NCI-H345 (cell line): ENCODE measurements at places on chromosomes 6 and 20.
A peak's percentile ranks its signal among the peaks of the same experiment; 100 is the strongest.

- no peak for DNase-seq
These were observed 494.7 kb downstream of the CD83 start for GRCh38 chr6:14612016-14612980.

DNA sequence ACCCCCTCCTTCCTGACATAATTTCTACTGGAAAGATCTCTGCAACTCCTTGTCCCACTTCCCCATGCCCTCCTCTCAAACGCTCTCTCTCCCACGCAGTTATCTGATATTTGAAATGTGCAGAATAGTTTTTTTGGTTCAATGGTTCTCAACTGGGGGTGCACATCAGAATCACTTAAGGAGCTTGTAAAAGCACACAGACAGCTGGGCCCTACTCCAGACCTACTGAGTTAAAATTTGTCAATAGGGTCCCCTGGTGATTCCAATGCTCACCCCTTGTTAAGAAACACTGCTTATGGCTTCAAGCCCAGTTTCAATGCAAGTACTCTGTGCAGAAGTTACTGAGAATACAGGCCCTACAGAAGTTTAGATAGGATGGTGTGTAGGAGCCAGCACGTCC, 45.2 kb upstream of the KCNK16 start:
- DNase-seq: peak; percentile 24

DNA sequence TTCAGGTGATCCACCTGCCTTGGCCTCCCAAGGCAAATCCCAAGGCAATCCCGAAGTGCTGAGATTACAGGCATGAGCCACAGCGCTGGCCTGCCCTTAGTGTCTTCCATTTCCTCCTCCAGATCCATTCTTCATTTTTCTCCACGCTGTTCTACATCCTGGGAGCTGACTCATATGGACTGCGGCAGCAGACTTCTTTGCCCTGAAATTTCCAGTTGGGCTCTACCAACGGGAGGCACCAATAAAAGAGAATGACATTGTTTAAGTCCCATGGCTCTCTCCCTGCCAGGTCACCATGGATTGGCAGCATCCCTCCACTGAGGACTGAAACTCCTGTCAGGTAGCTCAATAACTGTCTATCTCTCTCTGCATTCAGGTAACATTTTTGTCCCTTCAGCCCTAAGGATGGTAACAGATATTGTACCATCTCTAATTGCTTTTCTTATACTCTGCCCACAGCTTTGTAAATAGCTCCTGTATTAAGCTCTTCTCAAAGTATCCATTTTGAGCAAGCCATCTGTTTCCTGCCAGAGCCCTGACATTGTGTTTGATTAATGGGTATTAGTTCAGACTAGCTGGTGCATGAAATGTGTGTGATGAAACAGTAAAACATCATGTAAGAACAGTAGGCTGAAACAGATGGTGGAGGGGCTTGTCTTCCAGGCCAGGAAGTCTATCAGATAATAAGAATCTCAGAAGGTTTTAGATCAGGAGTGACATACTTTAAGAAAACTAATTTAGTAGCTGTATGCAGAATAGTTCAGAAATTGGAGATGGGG, 3.6 kb downstream of the TBCC start:
- peak; percentile 70 for DNase-seq

- no peak for DNase-seq
These were observed 23.9 kb upstream of the BAG2 start for GRCh38 chr6:57147955-57148858.

GRCh38 chr20:53599910-53600632, 6.4 kb upstream of the ZNF217 start:
- no peak for DNase-seq

GRCh38 chr20:40010483-40010882, 678.6 kb downstream of the MAFB start:
- no peak for DNase-seq

- no peak for DNase-seq
These were observed 29.0 kb upstream of the VSTM2L start for GRCh38 chr20:37873884-37874283.

DNA sequence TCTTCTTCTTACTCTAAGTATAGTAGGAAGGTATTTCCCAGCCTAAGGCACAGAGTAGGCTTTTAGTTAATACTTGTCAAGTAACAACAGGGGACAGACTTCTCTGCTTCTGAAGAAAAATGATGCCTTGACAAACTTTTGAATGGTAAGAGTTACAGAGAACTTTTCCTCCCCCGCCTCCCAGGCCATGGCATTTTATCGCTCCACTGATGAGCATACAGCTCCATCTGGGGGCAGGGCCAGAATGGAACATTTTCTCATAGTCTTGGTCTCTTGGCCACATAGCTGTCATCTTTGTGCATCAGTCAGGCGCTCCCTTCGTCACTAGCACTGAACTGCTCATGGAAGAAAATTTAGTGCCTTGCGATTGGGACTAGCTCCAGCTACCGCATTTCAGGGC, 1066.8 kb upstream of the CITED2 start:
- DNase-seq: peak; percentile 20

- no peak for DNase-seq
These were observed 60.5 kb upstream of the EXOC2 start for GRCh38 chr6:753486-753885.

GRCh38 chr6:121443971-121444541, 8.6 kb downstream of the GJA1 start:
- DNase-seq: no peak

DNA sequence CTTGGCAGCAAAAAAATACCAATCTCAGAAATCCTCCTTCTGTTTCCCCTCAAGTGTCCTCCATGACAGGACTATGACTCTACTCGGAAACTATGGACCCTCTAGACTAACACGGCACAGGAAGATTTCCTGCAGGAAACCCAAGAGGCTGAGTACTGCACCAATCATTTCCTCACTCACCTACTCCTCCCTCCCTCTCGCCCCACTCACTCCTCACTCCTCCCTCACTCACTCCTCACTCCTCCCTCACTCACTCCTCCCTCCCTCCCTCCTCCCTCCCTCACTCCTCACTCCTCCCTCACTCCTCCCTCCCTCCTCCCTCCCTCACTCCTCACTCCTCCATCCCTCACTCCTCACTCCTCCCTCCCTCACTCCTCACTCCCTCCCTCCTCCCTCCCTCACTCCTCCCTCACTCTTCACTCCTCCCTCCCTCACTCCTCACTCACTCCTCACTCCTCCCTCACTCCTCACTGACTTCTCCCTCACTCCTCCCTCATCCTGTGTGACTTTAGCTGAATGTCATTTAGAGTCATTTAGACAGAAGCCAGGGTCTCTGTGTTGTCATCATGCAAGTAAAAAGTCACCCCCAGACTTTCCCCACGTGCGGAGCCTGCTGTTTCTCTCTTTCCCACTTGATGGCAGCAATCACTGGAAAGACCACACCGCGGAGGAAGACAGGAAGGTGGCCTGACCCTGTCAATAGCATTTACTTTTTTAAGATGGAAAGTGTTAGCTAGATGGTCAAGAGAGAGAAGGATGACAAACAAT, 226.8 kb upstream of the PDE10A start:
- no peak for DNase-seq

- DNase-seq: no peak
These were observed 39.5 kb downstream of the PPP1R16B start for GRCh38 chr20:38844963-38845362.

DNA sequence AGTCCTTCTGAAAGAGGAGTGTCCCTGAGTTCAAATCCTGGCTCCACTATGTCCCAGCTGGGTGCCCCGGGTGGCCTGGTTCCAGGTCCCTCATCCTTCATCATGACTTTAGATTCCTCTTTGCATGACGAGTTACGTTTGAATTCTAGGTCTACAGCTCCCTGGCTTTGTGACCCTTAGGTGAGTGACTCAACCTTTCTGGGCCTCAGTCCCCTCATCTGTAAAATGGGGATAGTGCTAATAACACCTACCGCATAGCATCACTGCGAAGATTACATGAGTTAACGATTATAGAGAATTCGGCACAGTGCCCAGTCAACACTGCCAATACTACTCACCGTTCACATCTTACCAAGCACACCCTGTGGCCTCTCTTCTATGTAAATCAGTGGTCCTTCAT, 39.4 kb downstream of the RSPO4 start:
- DNase-seq: no peak

- DNase-seq: no peak
These were observed 130.9 kb downstream of the GMPR start for GRCh38 chr6:16369140-16369745.

- no peak for DNase-seq
These were observed 41.0 kb downstream of the CYP24A1 start for GRCh38 chr20:54132612-54133433.

DNA sequence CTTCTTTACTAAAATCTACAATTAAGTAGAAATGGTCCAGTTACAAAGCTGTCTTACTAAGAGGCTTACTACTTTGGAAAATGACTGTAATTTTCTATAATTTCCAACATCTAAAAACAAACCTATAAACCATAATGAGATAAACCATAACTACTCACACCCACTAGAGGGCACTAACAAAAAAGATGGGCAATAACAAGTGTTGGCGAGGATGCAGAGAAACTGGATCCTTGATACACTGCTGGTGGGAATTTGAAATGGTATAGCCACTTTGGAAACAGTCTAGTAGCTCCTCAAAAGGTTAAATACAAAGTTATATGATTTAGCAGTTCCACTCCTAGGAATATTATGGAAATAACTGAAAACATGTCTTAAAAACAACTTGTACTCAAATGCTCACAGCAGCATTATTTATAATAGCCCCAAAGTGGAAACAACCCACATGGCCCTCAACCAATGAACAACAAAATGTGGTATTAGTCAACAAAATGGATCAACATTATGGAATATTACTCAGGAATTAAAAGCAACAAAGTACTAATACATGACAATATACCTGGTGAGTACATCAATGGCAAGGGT, 50.6 kb downstream of the GJA10 start:
- no peak for DNase-seq

DNA sequence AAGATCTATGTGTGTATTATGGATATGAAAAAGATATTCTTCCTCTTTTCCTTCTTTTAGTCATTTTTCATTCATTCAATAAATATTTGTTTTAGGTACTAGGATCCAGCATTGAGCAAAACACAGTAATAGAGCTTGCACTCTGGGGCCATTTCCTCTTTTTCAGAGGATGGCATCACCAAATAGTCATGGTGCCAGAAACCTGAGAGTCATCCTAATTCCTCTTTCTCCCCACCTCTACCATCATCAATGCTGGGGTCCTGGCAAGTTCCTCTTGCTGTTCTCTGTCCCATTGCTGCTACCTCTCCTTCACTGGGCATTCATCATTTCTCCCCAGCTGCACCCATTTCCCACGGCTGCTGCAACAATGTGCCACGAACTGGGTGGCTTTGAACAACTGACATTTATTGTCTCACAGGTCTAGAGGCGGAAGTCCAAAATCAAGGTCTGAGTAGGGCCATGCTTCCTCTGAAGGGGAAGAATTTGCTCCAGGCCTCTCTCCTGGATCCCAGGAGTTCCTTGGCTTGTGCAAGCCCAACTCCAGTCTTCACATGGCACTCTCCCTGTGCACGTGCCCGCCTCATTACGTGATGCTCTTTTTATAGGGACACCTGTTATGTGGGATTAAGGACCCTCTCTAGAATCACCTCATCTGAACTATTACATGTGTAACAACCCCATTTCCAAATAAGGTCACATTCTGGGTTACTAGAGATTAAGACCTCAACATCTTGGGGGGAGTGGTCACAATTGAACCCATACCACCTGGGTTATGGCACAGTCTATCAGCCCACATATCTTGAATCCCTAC, 9.5 kb upstream of the IGF2R start:
- DNase-seq: no peak

DNA sequence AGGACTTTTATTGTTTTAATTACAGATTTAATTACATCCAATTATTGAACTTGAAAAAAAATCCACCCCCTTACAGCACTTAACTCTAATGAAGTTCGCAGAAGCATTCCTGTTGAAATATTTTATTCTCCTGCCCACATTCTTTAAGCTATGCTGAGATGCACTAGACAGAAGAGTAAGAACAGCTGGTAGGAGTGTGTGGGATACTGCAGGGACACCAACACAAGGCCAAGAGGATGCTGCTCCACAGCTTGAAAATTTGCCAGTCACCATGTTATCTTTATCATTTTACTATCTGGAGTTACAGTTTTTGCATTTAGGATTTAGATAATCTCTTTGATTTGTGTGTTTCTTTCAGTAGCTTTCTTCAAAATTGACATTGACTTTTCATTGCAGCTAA, 180.7 kb downstream of the EPHA7 start:
- DNase-seq: no peak

DNA sequence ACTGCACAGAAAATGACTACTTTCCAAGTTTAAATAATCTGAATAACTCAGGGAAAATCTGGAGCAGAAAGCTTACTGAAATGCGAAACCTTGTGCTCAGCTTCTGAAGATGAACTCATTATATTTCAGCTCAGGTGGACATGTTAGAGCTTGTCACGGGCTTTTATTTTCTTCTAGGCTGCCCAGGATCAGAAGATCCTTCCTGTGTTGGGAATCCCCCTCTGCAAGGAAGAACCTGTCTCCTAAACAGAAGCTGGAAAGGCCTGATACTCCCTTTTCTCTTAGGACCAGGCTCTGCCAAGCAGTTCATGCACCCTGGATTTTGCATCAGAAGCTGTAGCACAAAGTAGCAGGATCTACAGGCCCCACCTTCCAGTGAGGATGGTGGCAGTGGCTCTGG, 5.1 kb upstream of the SLC2A12 start:
- DNase-seq: peak; percentile 40

- DNase-seq: peak; percentile 87
These were observed 105.3 kb downstream of the EYA2 start for GRCh38 chr20:46999801-47000465.

GRCh38 chr6:158143700-158144099, 24.4 kb downstream of the SERAC1 start:
- DNase-seq: no peak

DNA sequence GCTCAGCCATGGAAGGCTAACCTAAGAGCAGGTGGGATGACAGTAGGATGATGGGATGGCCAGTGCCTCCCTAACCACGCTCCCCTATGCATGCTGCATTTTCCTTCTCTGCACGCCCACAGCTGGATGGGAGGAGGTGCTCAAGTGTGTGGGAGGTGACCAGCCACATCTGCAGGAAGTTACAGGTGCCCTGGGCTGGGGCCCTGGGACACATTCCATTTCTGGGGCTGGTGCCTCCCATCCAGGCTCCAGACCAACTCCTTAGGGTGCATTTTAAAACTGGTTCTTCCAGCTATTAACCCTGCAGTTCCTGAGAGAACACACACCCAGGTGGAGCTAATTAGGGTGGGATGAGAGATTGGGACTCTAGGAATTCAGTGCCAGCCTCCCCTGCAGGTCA, 135.3 kb upstream of the ARMC2 start:
- no peak for DNase-seq

DNA sequence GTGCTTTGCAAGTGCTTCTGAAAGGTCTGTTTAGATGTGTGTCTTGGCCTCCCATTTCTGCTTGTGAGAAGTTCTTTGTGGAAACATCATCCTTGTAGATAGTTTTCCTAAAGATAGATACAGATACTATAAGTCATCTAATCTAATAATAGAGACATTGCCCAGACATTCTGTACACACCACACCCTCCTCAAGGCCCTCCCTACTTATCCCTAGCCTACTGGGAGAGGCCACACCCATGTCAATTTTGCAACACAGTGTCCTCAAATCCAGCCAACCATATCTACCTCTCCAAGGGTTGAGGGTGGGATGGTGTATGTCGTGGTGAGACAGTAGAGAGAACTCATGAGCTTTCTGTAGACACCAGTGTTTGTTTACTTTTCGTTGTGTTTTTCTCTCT, 6.2 kb downstream of the KDM1B start:
- DNase-seq: no peak
